Activated naive CD8-positive, alpha-beta T cell treated with anti-CD3 and anti-CD28 coated beads, Interleukin-2, amount 50 U/mL, for 24 hours (primary cell): ENCODE measurements at places on chromosomes 6 and 20.

- DNase-seq, result no peak
Measured at GRCh38 chr20:63085151-63085861, 78.5 kb upstream of the BHLHE23 start.

GRCh38 chr20:50346374-50347283, 156.0 kb downstream of the CEBPB start:
- DNase-seq, result no peak

GRCh38 chr20:24683676-24684075, 214.2 kb downstream of the SYNDIG1 start:
- DNase-seq, result no peak

DNA sequence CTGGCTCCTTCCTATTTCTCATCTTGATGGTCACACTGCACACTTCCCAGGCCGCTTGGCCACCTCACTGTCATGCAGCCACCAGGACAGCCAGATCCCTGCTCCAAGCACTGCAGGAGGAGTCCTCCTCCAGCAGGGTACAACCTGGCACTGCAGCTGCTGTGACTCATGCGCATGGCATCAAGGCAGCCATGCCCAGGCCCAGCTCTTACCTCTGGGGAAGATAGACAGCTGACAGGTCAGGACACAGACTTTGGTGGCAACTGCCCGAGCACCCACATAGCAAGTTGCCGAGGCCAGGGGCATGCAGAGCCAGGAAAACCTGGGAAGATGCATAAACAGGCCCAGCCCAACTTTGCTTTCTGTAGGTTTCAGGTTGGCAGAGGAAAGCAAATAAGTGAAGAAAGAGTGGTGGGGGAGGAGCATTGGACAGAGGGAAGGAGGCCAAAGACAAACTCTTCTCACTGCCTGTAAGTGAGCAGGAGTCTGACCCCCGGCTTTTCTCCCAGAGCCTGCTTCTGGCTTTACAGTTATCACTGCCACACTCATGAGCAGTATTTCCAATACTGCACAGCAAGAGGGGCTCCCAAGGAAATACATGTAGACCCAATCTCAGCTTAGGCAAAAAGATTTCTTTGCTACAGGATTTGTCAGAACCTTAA, 38.8 kb downstream of the SLC22A3 start:
- no peak for DNase-seq

DNA sequence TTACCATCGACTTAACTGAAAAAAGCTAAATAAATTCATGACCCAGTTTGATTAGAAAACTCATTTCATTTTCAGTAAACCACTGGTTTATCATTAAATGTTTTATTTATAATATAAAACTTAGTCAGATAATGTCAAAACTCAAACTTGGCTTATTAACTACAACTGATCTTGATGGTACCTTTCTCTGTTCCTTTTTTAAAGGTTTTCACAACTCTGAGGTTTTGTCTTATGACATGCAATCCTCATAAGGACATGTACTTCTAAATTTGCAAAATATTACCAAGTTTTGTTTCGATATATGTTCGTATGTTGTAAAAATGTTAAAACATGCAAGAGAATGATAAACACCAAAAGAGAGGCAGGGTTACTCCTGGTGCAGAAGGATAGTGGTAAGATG, 82.5 kb upstream of the PDE10A start:
- no peak for DNase-seq

DNA sequence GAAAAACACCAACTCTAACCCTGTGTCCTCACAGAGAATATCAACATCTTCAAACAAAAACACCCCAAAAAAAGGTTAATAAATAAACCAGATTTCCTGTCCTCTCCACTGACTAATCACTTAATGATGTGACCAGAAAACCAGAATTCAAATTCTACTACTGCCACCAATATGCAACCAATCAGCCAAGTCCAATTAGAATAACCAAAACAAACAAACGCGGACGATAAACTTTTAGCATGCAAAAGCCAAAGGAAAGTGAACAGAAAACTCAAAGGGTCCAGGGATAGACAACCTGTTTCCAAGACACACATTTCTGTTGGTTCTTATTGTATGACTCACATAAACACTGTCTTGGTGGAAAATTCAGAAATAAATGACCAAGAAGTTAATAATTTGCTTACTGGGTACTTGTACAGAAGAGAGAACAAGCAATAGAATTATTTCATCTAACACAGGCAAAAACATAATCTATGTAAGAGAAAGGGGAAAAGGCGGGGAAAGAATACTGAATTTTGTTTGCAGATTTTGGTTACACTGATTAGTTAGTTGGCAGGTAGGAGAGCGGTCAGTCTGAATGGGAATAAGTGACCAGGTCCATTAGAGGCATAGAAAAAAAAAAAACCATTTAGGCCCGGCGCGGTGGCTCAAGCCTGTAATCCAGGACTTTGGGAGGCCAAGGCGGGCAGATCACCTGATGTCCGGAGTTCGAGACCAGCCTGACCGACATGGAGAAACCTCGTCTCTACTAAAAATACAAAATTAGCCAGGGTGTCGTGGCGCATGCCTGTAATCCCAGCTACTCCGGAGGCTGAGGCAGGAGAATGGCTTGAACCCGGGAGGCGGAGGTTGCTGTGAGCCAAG, 34.1 kb downstream of the HFE start:
- DNase-seq, result no peak

DNA sequence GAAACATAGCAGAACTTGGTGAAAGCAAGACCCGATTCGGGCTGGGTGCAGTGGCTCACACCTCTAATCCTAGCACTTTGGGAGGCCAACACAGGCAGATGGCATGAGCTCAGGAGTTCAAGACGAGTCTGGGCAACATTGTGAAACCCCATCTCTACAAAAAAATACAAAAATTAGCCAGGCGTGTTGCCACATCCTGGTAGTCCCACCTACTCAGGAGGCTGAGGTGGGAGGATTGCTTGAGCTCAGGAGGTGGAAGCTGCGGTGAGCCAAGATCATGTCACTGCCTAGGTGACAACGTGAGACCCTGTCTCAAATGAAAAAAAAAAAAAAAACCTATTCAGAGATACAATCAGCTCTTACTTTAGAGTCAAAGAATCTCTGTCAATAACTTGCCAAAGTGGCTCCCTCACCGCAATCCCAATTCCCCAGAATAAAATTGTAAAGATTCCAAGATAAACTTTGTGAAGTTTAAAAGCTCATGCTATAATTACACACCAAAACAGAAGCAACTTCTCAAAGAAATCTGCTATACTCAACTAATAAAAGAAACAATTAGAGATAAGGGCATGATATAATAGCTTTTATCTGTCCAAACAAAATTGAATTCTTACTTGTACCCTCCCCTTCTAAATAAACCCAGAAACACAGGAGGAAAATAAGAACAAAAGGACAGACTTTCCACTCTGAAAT, 33.6 kb downstream of the CDK19 start:
- no peak for DNase-seq

DNA sequence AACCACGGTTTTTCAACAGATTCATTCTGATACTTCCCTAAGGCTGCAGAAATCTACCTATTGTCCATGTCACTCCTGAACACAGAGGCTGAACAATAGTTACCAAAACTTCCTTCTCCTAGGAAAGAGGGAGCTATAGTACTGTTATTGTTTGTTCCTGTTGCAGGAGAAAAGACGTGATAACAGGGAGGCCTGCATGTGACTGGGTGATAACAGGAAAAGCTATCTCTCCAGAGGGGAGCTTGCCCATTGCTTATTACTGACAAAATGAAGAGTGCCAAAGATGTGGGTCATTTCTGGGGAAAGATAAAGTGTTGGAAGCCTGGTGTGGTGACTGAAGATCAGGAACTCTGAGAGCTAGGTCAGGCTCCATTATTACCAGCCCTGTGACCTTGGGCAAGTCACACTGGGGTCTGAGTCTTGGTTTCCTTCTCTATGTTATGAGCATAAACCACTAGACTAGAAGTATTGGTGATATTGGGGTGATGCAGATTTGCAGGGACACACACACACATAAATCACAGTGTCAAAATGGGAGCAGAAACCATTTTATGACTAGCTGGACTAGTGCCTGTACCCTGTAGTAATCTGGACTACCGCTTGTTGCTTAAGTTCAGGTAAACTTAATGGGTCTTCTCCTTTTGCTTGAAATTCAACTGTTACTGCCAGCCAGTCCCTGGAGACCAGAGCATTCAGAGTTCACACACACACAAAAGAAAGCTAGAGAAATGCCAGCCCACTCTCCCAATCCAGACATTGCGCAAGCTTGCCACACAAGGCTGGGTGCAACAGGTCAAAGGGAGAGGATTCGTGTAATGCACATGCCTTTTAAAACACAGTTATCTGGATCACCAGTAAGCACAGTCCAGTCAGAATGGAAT, 136.0 kb upstream of the CNR1 start:
- no peak for DNase-seq

- no peak for DNase-seq
Measured at GRCh38 chr6:133756078-133756695, 132.7 kb upstream of the TCF21 start.

- no peak for DNase-seq
Measured at GRCh38 chr20:64029293-64030117, 6.5 kb upstream of the C20orf204 start.

DNA sequence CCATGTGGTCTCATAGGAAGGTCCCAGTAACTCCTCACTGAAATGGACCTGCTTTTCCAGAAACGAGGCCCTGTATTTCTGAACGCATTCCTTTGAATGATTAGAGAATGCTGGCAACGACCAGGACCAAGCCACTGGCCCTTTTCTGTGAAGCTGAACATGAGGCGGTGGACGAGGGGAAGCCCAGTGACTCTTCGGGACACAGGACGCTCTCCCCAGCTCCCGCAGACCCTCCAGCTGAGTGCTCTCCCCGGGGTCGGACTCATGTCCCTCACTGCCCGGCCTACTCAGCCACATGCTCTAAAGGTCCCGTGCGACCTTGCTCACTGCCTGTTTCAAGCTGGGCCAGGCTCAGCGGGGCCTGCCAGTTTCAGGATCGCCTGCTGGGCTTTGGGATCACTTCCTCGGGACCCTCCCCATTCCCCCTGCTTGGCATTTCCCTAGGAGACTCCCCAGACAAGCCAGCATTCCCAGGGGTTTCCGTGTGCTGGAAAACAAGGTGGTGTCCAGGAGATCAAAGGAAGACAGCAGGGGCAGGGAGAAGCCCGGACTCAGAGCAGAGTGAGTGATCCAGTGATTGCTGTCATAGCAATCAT, 2.6 kb upstream of the CST9 start:
- no peak for DNase-seq

DNA sequence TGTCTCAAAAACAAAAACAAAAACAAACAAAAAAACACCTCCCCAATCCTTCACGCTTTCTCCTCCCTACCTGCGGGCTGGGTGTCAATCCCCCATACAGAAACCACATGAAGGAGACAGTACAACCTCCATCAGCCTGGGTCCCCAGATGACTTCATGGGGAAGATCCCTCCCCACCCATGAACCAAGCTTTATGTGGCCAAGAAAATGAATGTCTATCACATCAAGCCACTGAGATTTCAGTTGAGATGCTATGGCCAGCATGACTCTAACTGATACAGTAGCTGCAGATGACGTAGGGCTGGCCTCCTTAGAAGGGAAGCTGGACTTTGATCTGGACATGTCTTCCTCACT, 21.2 kb upstream of the BNIP5 start:
- DNase-seq, result no peak

DNA sequence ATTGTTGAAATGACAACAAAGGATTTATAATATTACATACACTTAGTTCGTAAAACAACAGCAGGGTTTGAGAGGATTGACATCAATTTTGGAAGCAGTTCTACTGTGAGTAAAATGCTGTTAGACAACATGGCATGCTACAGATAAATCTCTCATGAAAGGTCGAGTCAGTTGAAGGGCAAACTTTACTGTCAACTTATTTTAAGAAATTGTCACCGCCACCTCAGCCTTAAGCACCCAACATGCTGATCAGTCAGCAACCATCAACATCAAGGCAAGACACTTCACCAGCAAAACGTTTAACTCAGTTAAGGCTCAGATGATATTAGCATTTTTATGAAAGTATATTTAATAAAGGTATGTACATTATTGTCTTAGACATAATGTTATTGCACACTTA, 31.0 kb downstream of the CYB5R4 start:
- DNase-seq, result no peak

DNA sequence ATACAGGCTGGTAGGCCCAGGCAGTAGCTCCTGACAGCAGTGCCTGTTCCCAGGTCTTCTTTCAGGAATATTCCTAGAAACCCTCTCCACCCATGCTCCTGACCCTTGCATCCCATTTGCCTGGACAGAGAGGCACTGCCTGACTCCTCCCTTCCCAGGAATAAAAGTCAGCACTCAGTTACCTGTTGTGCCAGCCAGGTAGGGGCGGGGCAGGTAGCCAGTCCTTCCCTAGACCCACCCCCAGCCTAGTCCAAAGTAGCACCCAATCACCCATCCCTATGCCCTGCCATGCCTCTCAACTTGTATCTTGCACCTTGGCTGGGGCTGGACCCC, 129.9 kb downstream of the MRPL14 start:
- no peak for DNase-seq

DNA sequence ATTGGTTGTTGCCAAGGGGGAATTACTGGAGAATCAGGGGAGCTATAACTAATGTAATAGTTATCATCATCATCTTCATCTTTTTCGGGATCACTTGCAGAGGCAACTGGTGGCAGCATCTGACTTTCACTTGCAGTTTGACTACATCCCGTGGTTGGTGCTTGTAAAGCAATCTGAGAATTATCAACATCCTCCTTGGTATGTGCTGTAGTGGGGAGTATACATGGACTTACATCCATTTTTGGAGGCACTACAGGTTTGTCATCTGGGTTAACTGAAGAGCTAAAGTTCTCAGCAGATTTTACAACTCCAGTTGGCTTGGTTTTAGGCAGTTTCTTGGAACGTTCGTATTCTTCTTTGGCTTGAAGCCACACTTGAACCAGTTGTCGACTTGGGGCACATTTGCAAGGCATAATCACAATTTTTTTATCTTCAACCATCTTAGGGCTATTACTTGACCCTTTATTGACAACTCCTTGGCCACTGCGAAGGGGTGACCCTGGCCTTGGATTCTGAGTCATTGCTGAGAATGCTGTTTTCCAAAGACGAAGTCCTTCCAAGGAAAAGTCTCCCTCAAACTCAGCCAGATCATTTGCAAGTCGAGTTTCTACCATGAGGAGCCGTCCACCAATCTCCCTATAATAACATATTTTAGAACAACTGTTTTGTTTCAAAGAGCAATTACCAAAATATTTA, 115.5 kb downstream of the REV3L start:
- DNase-seq, result no peak

GRCh38 chr6:37549154-37549553, 49.5 kb upstream of the CCDC167 start:
- no peak for DNase-seq
